ENCODE measurements at places on chromosomes 2 and 18.

DNA sequence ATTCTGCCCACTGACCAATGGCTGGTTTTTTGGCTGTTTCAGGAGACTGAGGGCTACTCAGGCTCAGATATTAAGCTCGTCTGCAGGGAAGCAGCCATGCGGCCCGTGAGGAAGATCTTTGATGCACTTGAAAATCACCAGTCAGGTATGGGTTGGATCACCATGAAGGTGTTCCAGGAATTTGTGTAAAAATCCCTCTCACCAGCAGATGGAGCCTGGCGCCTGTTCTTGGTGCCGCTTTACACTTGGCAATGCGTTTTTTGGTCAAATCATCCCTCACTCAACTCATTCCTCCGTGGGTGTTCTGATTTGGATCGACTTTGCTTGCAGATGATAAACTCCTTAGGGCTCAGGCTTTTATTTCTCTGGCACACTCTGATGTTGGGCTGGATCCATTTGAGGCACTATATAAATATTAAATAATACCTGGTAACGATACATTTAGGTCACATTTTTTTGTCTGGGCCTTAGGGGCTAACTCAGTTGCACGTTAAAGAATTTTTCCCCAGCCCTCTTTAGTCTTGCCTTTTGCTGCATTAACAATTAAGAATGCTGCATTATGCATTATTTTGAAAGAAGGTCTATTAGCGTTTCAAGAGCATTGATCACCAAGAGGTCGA lies 50.0 kb downstream of the HDHD2 start:
- DNase-seq, result peak; percentile 65

DNA sequence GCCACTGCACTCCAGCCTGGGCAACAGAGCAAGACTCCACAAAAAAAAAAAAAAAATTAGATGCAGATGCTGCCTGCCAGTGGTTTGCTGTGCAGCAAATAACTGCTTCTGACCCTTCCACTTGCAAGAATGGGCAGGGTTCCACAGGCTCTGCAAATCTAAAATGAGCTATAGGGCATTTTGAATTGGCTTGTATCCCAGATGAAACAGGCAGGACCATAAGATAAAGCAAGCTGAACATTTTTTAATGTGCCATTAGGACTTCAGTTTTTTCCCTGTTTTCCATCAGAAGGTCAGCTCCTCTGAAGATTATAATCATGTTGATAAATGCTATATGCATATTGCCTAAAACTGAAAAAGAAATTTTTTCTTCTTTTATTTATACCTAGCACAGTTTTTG lies 15.7 kb upstream of the FZD7 start:
- no peak for DNase-seq

- DNase-seq, result no peak
Measured at GRCh38 chr2:238162251-238162845, 3.6 kb downstream of the ERFE start.

GRCh38 chr18:3103576-3103975 lies 90.6 kb upstream of the LPIN2 start:
- DNase-seq, result no peak
